ENCODE measurements at places on chromosomes 16 and 17.

DNA sequence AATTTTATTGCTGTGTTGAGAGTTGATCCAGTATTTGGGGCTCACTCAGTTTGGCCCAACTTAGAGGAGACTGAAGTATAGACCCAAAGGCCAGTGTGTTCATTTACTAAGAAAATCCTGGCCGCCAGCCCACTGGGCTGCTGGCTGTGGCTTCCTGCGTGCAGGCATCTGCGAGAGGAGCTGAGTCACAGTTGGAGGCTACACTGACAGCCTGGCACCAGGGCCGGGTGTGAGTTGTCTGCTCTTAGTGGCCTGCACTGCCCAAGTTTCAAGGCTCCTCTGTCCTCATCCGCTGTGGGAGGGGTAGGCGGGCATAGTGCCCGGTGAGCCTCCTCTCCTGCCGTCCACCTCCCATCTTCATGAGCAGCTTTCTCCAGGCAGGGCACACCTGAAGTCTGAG lies 54.2 kb downstream of the PLD6 start:
- no peak for DNase-seq

- DNase-seq: no peak
Measured at GRCh38 chr17:72407336-72407909, 286.6 kb downstream of the SOX9 start.

DNA sequence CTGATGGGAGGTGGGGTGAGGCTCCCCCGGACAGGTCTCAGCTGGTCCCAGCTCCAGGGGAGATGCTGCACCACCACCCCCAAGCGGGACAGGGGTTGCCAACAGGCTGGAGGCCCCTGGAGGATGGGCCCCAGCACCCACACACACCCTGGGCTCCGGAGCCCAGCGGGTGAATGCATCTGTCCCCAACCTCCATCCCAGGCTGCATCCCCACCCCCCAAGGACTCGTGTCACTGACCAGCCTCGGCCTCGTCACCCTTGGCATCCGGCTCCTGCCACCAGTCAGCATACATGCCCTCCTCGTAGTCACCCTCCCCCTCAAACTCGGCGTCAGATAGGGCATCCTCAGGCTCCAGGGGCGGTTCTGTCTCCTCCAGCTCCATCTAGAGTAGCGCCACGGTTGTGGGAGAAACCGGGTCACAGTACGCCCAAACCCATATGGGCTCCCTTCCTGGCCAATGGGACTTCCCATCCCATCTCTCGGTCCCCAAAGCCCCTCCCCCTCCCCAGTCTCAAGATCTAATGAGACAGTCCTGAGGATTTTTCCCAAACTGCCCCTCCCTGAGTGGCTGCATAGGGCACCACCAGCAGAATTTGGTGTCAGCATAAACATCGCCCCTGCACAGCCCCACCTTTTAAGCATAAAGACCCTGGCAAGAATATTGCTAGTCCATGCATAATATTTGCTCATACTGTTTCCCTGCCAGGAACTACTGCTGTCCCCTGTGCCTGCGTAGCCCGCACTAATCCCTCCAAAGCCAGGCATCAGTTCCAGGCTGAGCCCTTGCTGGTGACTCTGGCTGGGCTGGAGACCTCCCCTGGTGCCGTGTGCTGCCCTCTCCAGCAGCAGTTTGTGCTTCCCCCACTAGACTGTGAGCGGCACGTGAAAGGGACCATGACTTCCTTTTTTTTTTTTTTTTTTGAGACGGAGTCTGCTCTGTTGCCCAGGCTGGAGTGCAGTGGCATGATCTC lies 8.4 kb downstream of the P3H4 start:
- DNase-seq: no peak

DNA sequence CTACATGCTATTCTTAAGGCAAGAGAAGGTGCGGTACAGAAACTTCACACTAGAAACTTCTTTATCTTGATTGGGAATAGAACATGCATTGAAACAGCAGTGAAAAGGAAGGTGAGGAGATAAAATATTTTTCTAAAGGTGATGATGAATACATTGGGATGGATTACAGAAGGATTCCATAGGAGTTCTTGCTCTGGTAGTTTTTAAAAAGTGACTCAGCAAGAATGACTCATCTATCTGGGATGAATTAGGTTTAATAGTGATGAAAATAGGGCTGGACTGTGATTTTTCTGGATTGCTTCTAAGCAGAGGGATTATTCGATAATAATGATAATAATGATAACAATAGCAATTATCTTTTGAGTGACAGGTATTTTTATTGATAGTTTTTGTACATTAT lies 65.6 kb upstream of the HS3ST4 start:
- DNase-seq: no peak

GRCh38 chr17:63405741-63406261 lies 40.3 kb downstream of the CYB561 start:
- no peak for DNase-seq

DNA sequence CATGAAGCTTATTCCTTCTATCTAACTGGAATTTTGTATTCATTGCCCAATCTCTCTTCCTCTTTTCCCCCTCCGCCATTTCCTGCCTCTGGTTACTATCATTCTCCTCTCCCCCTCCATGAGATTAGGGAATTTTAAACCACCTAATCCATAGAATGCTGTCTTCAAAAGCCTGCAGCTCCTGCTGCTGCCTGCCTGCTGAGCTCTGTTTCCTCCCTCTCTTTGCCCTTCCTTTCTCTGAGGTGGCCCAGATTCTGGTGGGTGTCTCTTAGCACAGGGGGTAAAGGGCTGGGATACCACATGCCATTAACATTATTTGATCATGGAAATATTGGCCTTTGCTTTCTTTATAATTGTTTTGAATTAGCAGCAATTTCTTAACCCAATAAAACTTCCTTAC lies 241.6 kb downstream of the CNTNAP4 start:
- DNase-seq: no peak

- no peak for DNase-seq
Measured at GRCh38 chr17:15240644-15241043, 24.5 kb downstream of the PMP22 start.

DNA sequence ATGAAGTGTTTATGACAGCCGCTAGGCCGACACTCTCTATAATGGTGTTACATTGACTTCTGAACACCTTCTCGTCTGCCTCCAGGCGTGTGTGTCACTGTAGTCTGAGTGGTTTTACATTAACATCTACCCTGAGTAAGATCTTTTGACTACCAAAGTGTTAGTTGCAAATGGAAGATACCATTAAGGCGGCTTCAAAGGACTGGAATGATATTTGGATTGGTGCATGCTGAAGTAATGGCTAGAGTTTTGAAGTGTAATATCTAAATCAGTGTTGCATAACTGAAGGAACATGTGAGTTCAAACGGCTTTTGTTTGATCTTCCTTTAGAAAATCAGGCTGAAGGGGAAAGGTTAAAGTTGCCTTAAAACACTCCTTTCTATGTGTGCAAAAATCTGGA lies 52.2 kb downstream of the BCAS3 start:
- no peak for DNase-seq

- no peak for DNase-seq
Measured at GRCh38 chr16:974611-975261, 4.0 kb upstream of the LMF1 start.

- DNase-seq: no peak
Measured at GRCh38 chr16:30030841-30031413, at the start of gene TLCD3B. TSS of gene TLCD3B (minus strand) at chr16:30031271. CDS start at chr16:30030527, 744 bp downstream.

- no peak for DNase-seq
Measured at GRCh38 chr17:55341432-55341831, 76.7 kb downstream of the HLF start.

- DNase-seq: peak; percentile 8
Measured at GRCh38 chr16:21301168-21301894, 23.2 kb upstream of the CRYM start.

DNA sequence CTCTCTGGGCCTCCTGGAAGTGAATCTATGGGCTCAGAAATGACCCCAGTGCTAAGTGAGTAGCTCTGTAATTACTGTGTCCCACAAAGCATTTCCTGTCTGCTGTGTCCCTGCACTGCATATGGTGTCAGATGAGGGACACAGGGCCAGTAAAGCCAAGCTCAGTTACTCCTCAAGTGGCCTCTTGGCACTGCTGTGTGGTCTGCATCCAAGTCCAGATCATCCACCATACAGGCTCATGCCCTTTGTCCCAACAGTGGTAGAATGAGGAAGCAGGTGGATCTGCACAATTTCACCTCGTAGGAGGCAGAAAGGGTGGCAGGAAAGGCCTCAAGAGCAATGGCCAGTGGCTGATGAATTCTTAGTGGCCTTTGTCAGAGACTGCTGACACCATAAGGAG lies 146.8 kb downstream of the SOX9 start:
- DNase-seq: no peak

- no peak for DNase-seq
Measured at GRCh38 chr16:630815-631405, at the start of gene WFIKKN1. TSS of gene WFIKKN1 (plus strand) at chr16:630985. CDS start at chr16:631254, 269 bp downstream.

- peak; percentile 35 for DNase-seq
Measured at GRCh38 chr17:7889166-7889955, 772 bp downstream of the CHD3 start.

All from effector memory CD4-positive, alpha-beta T cell (primary cell).